Testis (tissue), 5 donors: ENCODE measurements at places on chromosomes 5 and 9. TPM values are rescaled to one million over a fixed set of nuclear protein-coding genes. Genes with fewer than 3 reads are reported as not detected.

GRCh38 chr5:17808566-17808965, 174.3 kb downstream of the TAF11L14 start:
- H3K4me3 ChIP-seq, result no peak overlapping the region
- no peaks in the 10 kb centered on the region for H3K27me3 ChIP-seq
- no peaks in the 10 kb centered on the region for H3K4me1 ChIP-seq
- DNase-seq, result no peak
- H3K27ac ChIP-seq, result no peak overlapping the region

DNA sequence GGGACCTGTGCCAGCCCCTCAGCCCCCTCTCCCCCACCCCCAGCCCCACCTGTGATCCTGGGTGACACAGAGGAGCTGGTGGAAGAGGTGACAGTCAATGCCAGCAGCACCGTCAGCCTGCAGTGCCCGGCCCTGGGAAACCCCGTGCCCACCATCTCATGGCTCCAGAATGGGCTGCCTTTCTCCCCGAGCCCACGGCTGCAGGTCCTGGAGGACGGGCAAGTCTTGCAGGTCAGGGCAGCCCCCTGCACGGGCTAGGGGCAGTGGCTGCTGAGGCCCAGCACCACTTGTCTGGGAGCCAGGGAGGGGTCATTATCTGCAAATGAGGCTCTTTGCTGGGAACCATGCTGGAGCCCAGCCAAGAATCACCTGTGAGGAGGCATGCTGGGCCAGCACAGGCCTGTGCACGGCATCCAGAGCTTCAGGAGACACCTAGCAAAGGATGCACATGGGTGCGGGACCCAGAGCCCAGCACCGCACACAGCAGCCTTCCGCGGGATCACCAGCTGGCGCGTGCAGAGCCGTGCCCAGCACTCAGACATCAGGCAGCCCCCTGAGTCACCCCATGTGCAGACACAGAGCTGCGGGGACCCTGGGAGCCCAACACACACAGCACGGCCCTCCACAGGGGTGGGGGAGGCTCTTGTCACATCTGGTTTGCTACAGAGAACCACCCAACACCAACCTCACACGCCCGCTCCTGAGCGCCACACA, 62.0 kb upstream of the ASS1 start:
- no peak overlapping the region for H3K4me3 ChIP-seq
- no peaks in the 10 kb centered on the region for H3K4me1 ChIP-seq
- no peaks in the 10 kb centered on the region for H3K27me3 ChIP-seq
- no peak for DNase-seq
- H3K27ac ChIP-seq, result no peak overlapping the region
- H3K36me3 ChIP-seq, result no peaks in the 10 kb centered on the region

DNA sequence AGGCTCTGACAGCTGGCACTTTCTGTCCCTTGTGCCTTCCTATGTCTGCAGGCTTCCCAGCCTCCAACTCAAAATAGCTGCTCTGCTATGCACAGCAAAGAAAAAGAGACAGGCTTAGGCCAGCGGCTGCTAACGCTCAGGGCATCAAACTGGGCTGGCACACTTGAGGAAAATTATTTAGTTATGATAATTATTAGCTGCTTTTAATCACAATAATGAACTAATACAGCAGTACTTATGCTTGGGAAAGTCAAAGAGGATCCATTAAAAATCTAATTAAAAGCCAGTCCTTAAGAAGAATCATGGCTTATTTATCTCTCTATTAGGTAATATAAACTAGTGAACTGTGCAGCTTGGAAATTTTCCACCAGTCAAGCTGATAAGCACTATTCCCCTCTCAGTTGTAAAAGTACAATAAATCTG, 233.2 kb downstream of the SLIT3 start:
- H3K4me3 ChIP-seq, result no peak overlapping the region
- DNase-seq, result no peak
- no peak overlapping the region for H3K27ac ChIP-seq
- no peaks in the 10 kb centered on the region for H3K4me1 ChIP-seq

DNA sequence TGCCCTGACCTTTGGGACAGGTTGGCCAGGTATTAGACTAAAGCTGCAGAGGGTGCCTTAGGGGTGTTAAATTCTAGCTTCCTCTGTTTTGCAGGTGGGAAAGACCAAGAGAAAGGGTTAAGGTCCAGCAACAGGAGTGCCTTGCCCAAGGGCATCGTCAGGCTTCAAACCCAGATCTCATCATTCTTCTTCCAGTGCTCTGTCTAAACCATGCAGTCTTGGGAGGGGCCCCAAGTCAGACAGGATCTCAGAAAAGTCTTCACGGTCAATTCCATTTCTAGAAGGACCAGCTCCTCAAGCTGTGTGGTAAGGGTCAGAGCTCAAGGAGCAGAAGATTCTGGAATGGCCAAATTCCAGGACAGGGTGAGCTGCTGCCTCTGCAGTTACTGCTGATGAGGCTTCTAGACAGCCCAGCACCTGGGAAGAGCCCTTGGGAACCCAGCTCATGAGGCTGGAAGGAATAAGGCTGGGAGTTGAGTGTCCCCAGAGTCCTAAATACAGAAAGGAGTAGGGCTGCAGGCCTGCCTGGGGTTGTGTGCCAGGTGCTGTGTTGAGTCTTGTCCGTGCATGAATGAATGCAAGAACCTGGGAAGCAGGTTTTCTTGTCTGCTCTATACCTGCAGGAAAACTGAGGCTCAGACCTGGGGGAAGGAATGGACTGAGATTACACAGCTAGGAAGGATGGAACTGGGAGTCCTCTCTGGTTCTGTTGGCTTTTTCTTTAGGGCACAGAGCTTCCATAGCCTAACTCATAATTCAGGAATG, 69.3 kb downstream of the WWC1 start:
- DNase-seq, result no peak
- no peaks in the 10 kb centered on the region for H3K4me1 ChIP-seq
- H3K36me3 ChIP-seq, result no peaks in the 10 kb centered on the region
- H3K4me3 ChIP-seq, result no peak overlapping the region

DNA sequence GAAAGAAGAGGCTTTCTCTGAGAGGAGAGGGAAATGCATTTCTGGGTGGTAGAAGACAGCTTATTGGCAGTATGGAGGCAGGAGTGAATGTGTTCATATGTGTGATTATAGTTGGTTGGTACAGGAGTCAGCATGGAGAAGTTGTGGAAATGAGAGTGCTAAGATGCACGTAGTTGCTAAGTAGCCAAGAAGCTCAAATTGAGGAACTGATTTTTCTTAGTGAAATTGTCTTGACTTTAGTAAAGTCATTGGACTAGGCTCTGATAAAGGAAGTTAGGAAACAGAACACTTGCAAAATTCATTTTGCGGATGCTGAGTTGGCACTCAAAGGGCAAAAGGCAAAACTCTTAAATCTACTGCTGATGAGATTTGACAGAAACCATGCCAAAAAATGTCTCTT, 158.9 kb upstream of the VCAN start:
- H3K27me3 ChIP-seq, result no peaks in the 10 kb centered on the region
- H3K4me1 ChIP-seq, result no peaks in the 10 kb centered on the region
- DNase-seq, result no peak
- H3K27ac ChIP-seq, result no peak overlapping the region
- H3K36me3 ChIP-seq, result no peaks in the 10 kb centered on the region

- peak; percentile 25 for DNase-seq
- H3K36me3 ChIP-seq, result no peaks in the 10 kb centered on the region
These were observed 27.5 kb upstream of the FCN2 start for GRCh38 chr9:134852906-134853654.

DNA sequence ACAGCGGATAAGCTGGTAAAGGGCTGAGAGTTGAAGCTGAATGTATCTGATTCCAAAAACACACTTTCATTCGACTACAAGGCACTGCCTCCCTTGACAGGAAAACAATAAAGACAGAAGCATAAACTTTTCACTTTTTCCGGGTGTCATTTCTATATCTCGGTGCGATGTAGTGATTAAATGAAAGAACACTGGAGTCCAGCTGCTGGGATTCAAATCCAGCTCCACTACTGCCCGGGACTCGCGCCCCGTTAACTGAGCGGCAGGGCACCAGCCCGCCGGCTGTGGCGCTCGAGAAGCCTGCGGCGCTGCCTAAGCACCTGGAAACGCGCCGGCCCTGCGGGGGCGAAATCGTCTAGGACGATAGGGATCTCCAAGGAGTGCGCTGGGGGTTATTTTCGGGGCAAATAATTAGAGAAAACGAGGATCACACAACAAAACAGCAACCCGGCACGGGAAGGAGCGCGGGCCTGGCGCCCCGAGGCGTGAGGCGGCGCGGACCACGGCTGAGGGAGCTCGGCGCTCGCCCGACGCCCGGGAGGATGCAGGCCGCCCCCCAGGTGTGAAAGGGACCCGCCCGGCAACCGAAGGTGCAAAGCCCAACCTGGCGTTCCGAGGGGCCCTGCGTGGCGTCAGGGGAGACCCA, 837 bp downstream of the UIMC1 start:
- peak; percentile 79 for DNase-seq
- no peaks in the 10 kb centered on the region for H3K27me3 ChIP-seq
- peak overlapping the region; percentile 95 for H3K4me3 ChIP-seq
- peak overlapping the region; percentile 96 for H3K27ac ChIP-seq

DNA sequence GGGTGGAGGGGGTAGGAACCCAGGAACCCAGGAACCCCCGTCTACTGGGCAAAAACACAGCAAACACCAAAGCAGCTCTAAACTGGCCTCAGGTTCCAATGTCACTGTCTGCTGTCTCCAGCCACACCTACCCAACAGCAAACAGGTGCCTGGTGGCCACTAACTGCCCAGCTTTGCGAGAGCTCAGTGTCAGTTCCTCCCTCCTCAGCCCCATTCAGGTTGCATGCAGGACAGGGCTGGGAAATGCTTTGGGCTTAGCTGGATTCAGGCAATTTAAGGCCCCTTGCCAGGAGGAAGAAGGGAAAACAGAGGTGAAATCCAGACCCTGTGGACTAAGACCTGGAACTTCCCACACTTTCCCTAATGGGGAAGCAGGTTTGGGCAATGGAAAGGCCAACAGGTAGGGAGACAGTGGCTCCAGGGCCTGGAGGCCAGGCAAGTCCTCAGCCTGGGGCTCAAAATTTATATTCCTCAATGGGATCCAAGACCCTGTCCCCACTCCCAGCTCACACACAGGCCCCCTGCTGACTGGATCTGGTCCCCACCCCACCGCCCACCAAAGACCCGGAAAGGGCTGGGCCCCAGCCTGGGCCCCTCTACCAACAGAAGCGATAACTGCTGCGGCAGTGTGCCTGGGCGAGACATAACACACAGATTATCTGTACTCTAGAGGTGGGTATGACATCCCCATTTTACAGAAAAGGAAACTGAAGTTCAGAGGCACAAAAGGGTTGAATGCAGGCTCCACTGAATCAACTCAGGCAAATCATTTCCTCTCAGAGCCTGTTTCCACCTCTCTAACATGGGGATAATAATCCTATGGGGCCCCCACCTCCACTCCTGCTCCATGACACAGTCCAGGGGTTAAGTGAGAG, 3.5 kb downstream of the EEIG1 start:
- no peaks in the 10 kb centered on the region for H3K27me3 ChIP-seq
- no peak for DNase-seq
- H3K27ac ChIP-seq, result peak overlapping the region; percentile 78
- no peaks in the 10 kb centered on the region for H3K36me3 ChIP-seq
- H3K4me1 ChIP-seq, result peaks cover 64% of the 10 kb centered on the region
- H3K4me3 ChIP-seq, result peak overlapping the region; percentile 89

DNA sequence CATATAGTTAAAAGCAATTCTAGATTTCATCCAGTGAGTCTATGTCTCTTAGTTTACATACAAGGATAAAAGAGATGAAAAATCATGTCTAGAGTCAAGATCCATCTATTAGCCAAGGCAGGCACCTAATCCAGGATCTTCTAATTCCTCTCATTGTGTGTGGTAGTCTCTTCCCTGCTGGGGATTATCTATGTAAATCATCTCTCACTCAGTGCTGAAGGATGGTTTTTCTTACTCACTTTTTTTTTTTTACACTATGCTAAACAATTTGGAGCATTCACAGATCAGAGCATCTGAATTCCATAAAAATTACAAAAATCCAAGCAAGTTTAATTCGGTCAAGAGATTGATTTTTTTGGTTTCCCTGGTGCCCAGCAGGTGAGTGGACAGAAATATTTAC, 154.9 kb upstream of the GDNF start:
- H3K4me1 ChIP-seq, result no peaks in the 10 kb centered on the region
- no peak for DNase-seq
- no peak overlapping the region for H3K4me3 ChIP-seq
- no peaks in the 10 kb centered on the region for H3K36me3 ChIP-seq
- no peaks in the 10 kb centered on the region for H3K27me3 ChIP-seq
- no peak overlapping the region for H3K27ac ChIP-seq

DNA sequence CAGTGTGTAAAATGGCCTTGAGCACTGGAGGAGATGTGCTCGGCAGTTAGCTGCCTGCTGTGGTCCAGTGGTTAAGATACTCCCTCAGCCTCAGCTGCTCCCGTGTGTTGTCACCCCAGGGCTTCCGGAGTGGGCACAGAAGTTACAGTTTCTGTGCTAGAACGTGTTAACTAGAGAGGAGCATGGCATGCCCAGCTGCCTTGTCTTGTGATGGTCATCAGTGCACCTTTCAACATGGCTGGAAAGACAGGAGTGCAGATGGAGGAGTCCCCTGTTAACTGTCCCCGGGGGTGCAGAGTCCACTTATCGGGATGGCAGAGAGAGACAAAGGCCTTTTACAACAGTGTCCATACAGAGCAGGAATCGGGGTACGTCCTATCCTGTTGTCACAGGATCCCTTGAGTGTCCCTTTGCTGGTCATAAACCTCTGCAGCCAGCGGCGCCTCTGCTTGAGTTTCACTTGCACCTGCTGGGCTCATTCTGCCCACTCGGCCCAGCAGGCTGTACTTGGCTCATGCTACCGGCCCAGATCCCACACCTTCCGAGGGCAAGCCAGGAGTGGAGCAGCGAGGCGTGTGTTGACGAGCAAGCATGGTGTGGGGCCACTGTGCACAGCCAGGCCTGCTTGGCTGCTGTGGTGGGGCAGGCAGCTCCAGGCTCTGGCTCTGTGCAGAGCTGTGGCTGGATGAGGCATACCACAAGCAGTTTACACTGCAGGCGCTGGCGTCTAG, 112.6 kb downstream of the EHMT1 start:
- H3K27ac ChIP-seq, result no peak overlapping the region
- no peaks in the 10 kb centered on the region for H3K4me1 ChIP-seq
- no peak overlapping the region for H3K4me3 ChIP-seq
- no peaks in the 10 kb centered on the region for H3K36me3 ChIP-seq
- H3K27me3 ChIP-seq, result no peaks in the 10 kb centered on the region

GRCh38 chr5:150628936-150629485, 11.4 kb upstream of the SYNPO start:
- DNase-seq, result no peak
- H3K27me3 ChIP-seq, result no peaks in the 10 kb centered on the region
- no peak overlapping the region for H3K4me3 ChIP-seq

- H3K36me3 ChIP-seq, result no peaks in the 10 kb centered on the region
- no peak overlapping the region for H3K27ac ChIP-seq
- no peak overlapping the region for H3K4me3 ChIP-seq
- no peak for DNase-seq
- H3K4me1 ChIP-seq, result peaks cover 6% of the 10 kb centered on the region
- no peaks in the 10 kb centered on the region for H3K27me3 ChIP-seq
These were observed 120.2 kb downstream of the PDE4D start for GRCh38 chr5:59773294-59773693.

Gene CCNO
- total RNA-seq, result 13.8 TPM

Gene ADAMTS16
- total RNA-seq, result 0.37 TPM

Gene MED7
- total RNA-seq, result 21.1 TPM

Gene C9
- total RNA-seq, result 0.16 TPM

Gene FAM153A
- total RNA-seq, result 104 TPM

Gene PTBP3
- total RNA-seq, result 199 TPM

Gene RNF183
- total RNA-seq, result 1.9 TPM

Gene TBC1D2
- total RNA-seq, result 9.2 TPM

Gene AFAP1L1
- total RNA-seq, result 12.6 TPM

Gene WNK2
- 50.5 TPM for total RNA-seq

Gene PIP5KL1
- 8.4 TPM for total RNA-seq
